Hematopoietic multipotent progenitor cell (in vitro differentiated cells): ENCODE measurements at places on chromosomes 5 and 9.

DNA sequence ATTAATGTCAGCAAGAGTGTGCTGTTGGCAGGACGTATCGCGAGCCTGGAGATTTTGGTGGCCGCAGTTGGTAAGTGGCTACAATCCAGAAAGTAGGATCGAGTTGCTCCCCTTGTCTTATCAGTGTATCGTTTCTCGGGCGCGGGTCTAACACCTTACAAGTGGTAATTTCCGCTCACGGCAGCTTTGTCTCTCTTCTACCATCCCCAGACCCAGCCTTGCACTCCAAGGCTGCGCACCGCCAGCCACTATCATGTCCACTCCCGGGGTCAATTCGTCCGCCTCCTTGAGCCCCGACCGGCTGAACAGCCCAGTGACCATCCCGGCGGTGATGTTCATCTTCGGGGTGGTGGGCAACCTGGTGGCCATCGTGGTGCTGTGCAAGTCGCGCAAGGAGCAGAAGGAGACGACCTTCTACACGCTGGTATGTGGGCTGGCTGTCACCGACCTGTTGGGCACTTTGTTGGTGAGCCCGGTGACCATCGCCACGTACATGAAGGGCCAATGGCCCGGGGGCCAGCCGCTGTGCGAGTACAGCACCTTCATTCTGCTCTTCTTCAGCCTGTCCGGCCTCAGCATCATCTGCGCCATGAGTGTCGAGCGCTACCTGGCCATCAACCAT, 1.1 kb downstream of the PTGER4 start:
- peak; percentile 49 for DNase-seq

DNA sequence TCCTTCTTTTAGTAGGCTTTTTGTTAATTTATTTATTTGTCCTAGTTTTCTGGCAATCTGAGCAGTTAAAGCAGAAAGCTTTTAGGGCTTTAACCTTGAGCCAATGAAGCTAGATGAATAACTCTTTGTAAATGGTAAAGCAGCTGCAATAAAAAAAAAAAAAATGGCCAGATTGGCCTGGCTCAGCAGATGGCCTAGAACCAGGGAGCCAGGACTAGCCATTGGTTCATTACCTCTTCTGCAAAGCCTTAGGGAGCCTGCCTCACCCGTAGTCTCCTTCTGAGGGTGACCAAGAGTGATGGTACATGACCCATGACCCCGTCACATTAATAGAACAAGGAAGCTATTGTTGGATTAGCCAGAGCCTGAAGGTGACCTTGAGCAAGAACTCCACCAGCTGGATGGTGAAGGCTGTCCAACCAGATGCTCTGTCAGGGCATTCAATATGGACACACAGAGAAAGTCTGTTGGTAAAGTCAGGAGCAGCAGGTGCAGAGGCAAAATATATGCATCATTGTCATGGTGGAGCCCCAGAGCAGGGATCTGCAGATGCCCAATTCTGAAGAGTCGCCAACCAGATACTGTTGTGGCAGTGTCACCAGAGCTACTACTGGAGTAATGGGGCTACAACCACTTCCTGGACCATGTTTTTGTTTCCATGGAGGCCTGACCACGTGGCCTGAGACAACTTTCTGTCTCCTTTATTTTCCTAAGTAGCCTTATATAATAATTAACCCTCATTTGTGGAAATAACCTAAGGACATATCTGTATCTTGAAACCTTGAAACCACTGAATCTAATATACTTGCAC, 100.7 kb downstream of the MTX3 start:
- no peak for DNase-seq

DNA sequence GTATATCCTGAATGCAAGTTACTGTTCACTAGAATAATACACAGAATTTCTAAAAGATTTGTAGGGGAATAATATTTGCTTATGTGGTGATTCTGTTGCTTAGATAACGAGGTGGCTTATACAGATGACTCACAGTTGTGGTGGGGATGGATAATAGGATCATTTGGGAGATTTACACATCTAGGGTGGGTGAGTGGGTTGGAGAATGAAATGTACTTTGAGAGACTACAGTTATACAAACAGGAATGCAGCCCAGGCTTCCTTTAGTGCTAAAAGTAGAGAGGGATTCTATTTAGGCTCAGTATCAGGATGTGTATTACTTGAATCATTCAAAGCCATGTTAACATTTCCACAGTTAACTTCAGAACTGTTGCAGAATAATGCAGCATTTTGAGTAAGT, 1.8 kb downstream of the CTXN3 start:
- DNase-seq = no peak

DNA sequence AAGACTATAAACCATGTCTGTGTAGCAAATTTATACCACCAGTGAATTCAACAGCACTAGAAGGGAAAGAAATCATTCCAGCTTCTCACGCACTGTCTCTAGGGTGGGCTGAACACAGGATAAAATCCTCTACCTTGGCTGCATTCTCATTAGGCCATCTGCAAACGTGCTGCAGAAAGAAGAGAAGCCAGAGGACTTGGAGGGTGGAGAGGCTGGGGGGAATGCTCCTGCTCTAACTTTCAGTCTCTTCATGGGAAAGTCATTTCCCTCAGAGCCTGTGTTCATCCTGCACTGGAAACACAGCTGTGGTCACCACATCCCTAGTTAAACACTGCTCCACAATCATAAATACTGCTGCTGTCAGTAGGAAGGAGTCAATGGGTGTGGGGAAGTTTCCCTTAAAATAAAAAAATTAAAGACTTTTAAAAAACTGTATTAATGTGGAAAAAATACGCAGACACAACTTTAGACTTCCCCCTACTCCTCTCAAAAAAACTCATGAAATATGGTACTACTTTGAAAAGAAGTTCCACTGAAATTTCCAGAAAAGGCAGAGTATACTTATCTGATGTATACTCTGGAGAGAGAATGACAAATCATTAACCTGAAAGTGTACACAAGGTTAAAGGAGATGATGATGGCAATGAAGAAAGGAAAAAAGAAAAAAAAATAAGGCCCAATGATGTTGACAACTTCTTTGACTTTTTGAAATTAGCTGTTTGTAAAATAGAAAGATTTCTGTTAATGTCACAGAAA, 46.8 kb downstream of the LHFPL2 start:
- DNase-seq = no peak

GRCh38 chr9:8417341-8417740, 617.8 kb upstream of the DMAC1 start:
- no peak for DNase-seq

- DNase-seq = no peak
These were observed 127.1 kb downstream of the MYO10 start for GRCh38 chr5:16809010-16809394.

- DNase-seq = no peak
These were observed 73.8 kb downstream of the DAB2IP start for GRCh38 chr9:121725008-121725775.

DNA sequence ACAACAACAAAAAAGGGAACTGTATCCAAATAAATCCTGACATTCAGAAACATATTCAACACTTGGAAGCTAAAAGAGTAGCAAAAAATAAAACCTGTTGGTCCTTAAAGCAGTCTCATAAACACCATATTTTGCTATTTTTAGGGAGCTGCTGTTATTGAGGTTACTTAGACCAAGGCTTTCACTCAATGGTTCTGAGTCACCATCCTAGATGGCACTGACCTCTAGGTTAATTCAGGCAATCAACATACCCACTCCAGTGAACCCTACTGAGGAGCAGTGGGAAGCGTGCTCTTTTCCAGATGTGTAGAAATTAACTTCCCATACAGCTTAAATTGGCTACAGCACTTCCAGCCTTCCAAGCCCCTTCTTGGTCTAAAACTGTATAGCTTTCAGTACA, 5.2 kb downstream of the GNAQ start:
- no peak for DNase-seq

- DNase-seq = no peak
These were observed 22.2 kb downstream of the SH3GL2 start for GRCh38 chr9:17600962-17601593.

DNA sequence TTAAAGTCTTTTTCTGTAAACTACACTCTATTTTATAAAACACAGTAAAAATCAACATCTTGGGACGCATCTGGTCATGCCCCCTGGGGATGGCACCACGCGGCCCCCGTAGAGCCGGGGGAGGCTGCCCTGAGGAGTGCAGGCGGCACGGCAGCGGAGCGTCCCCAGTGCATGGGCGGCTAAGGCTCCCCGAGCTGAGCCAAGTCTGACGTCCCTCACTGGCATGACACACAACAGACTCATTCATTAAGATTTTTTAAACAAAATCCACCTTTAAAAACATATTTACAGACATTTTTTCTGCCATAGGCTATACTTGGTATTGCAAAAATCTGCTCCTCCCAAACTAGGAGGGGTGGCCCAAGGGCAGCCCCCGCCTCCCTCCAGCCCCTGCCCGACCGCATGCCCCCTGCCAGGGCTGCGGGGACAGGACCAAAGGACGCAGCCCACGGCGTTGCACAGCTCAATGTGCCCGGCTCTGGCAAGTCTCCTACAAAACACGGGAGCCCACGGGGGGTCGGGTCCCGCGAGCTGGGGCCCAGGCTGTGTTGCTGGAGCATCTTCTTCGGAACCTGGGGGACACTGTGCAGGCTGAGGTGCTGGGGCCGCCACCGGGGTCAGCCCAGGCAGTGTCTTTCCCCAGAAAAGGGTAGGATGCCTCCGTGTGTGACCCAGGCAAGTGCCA, 11.8 kb upstream of the SEC16A start:
- DNase-seq = no peak

- DNase-seq = no peak
These were observed 9.5 kb upstream of the GGTA1 start for GRCh38 chr9:121509180-121509579.

- DNase-seq = no peak
These were observed 40.9 kb upstream of the APC start for GRCh38 chr5:112696786-112697185.

- no peak for DNase-seq
These were observed 24.7 kb upstream of the TNFSF15 start for GRCh38 chr9:114830546-114830945.

- DNase-seq = no peak
These were observed 255.2 kb downstream of the CRB2 start for GRCh38 chr9:123611226-123611625.

DNA sequence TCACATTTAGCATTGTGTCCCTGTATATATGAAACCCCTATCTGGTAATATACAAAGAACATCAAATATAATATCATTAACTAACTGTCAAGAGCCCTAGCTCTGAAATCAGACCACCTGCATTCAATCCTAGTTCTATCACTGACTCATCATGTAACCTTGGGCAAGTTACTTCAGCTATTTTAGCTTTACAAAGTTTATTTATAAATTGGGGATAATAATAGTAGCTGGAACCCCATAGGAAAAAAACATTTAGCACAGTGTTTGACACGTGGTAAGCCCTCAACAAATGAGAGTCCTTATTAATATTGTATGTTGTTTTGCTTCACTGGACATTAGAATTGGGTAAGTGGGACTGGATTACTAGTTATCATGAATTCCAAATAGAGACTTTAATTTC, 157.5 kb downstream of the EBF1 start:
- DNase-seq = no peak

DNA sequence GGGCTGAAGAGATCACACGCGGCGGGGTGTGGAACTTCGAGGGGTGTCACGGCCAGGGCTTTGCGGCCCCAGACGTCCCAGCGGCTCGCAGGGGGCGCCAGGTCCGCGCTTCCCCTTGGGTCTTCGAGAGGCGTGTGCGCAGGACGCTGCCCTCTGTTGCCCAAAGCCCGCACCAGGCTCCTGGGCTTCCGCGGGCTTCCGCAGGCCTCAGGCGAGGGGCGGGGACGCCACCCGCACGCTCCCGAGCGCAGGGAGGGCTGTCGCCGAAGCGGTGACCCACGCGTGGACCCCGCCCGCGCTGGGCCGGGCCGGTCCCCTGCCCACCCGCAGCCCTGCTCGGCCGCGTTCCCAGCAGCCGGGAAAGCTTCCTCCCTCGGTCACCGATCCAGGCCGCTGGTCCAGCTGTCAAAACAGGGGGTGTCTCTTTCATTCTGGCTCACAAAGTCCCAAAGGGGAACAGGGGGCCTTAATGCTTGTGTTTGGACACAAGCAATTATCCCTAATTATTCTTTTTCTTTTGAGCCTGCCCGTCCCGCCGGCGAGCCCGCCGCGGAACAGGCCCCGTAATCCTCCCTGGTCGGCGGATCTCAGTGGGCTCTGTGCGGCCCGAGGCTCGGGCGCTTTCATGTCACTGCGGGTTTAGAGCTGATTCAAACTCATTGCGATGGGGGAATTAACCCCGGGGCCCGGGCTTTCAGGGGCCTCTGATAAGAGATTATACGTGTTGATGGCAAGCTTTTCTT, 60.6 kb downstream of the TMEM174 start:
- peak; percentile 31 for DNase-seq

- DNase-seq = no peak
These were observed 139.7 kb upstream of the MAN2A1 start for GRCh38 chr5:109550077-109550476.

- DNase-seq = no peak
These were observed 54.7 kb upstream of the SNX2 start for GRCh38 chr5:122719991-122720746.

- DNase-seq = no peak
These were observed 56.3 kb downstream of the STX17 start for GRCh38 chr9:99962680-99963261.

- no peak for DNase-seq
These were observed 22.4 kb downstream of the SLC22A5 start for GRCh38 chr5:132391870-132392269.

DNA sequence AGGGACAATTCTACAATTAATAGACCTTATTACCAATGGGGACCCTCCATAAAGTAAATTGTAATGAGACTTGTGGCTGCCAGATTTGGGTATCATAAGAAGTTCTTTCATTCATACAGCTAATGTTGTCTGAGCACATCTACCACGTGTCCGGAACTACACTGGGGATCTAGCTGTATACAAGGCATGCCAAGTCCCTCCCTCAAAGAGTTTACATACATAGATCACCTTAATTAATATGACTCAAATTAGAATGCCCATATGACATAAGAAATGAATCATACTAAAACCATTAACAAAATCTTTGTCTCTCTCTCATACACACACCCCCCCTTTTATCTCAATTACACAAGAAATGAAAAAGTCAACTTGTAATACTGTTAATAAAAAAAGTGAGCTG, 18.0 kb upstream of the NR4A3 start:
- no peak for DNase-seq

DNA sequence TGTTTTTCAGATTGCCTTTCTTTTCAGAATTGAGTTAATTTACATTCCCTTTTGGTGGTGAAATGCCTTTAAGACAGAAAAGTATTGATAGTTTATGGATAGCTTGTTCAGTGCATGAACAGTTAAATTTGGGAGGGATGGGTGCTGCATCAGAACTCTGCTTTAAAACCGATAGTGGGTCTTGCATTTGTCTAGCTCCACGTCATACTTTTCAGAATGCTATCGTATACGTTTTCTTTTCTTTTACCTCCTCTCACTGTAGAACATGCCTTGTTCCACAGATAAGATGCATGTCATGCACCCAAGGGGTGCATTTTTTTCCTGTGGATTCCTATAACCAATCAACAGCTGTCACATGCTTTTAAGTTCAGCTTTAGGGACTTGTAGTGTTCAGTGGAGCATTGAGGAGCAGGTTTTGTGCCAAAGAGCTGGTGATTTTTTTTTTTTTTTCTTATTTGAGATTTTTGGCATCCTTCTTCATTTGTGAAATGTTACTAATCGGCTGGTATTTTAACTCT, 2.3 kb downstream of the SLC44A1 start:
- DNase-seq = no peak
